Fibroblast of the aortic adventitia (primary cell): ENCODE measurements at places on chromosomes 13 and 19. TPM values are rescaled to one million over a fixed set of nuclear protein-coding genes. Genes with fewer than 3 reads are reported as not detected.

The VSTM1 gene
- not detected in 2 replicates for total RNA-seq

The CABP5 gene
- total RNA-seq: not detected in 2 replicates

The WTIP gene
- total RNA-seq: 3.6 and 21.8 TPM in 2 replicates

The SELENOV gene
- not detected in 2 replicates for total RNA-seq

The GPC6 gene
- total RNA-seq: 76.9 and 92.6 TPM in 2 replicates

The GFY gene
- total RNA-seq: not detected in 2 replicates

The RDH8 gene
- not detected in 2 replicates for total RNA-seq
